ENCODE measurements at places on chromosomes 12 and 14.

- DNase-seq, result no peak
Observed at GRCh38 chr12:2291182-2291832, 238.5 kb downstream of the CACNA1C start.

DNA sequence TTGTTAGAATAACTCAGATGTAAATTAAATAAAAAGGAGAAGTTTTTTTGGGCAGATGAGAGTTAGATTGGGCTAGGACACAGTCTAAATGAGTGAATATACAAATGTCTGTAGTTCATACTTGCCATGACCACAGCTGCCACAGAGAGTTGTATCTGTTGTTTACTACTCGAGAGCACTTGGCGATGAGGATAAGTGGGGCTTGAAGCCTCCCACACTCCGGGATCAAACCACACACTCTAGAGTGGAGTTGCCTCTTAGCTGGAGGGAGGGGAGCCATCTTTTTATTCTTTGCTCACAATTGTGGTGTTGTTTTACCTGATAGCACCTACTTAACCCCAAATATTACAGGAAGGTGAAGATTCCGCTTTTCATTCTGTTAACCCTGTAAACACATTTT is 27.5 kb downstream of the BEST3 start:
- no peak for DNase-seq

DNA sequence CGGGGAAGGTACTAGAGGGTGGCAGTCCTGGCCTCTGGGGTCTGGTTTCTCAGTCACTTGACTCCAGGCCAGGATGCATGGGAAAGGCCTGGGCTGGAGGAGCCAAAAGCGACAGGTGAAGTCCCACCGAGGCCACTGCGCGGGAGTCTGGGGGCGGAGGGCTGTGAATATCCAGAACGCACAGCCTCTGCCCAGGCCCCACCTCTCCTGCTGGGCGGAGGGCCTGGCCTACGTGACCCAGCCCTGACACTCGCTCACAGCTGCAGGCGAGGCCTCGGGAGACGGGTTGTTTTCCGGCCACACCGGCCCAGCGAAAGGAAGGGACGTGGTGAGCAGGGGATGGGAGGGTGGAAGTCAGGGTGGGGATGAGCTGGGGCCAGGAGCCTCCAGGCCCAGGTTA is 91.2 kb downstream of the RFLNA start:
- DNase-seq, result no peak

DNA sequence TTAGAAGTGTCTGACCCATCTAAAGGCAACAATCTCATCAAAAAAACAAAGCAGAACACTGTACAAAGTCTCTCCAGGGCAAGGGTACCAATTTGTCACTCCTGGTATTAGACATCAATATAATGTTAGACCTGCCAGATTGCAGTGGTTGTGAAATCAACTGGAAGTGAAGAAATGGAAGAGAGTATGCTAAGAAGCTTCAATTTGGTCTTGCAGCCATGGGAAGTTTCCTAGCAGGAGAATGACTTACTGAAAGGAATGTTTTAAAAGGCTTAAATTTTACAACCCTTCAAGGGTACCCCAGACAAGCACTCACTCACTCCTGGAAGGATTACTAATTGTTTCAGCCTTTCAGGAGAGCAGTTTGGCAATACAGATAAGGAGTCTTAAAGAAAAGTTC is 18.9 kb downstream of the LLPH start:
- no peak for DNase-seq

DNA sequence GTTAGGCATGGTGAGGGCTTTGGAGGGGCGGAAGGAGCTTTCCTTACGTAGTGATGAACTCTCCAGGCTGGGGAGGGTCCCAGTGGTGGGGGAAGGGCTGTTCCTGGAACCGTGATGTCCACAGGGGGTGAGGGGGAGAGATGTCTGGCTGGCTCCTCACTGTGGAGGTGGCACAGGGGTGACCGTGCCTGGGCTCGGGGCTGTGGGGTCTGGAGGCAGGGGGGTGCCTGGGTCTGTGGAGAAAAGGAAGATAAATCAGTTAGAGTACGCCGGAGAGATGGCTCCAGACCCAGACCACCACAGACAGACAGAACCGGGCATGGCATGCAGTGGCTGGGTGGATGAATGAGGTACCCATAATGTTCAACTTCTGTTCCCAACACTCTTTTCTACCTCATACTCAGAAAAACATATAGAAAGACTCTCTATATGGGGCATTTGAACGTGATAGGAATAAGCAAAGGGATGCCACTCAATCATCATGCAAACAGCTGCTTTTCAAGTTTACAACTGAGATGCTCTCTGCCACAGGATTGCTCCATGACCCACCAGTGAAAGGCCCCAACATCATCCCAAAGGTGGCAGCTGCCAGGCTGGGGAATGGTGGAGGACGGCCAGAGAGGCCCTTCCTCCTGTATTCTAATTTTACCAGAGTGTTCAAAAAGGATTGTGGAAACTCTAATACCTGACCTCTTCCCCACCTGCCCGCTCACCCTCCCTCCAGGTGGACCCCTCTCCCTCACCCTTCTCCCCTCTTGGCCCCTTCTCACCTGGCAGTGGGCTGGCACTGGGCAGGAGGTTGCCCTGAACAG is 5.6 kb downstream of the MYL6 start:
- DNase-seq, result no peak

DNA sequence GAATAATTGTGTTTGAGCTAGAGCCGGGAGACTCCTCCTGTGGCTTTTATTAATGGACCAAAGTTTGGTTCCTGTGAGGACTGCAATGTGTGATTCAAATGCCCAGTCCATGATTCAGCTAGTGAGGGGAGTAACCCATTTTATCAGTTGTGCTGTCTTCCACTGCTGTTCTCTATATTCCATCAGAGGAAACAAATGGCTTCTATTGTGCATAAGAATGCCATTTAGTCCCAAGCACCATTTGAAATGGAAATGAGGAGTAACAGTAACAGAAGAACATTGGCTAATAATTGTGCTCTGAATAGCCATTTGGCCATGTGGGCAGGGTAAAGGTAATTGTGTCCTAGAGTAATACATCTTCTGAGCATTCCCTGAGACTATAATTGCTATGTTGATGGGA is 642.7 kb downstream of the DIO2 start:
- DNase-seq, result no peak

- no peak for DNase-seq
Observed at GRCh38 chr12:60279221-60279620, 683.4 kb downstream of the SLC16A7 start.

DNA sequence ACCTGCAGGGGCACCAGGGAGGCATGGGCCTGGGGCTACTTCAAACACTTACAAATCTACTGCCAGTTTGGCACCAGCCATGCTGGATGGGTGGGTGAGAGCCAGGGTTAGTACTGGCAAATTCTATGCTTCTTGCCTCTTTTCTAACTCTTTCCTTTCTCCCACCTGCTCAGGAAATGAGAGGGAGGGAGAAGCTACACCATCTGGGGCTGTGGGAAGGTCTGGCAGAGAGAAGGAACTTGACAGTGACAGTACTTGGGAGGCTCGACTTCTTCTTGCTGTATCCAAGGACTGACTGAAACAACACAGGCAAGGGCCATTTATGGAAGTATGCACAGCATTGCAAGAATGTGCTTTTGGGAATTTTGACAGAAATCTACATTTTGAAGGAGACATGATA is 149.6 kb upstream of the DYRK2 start:
- DNase-seq, result no peak

DNA sequence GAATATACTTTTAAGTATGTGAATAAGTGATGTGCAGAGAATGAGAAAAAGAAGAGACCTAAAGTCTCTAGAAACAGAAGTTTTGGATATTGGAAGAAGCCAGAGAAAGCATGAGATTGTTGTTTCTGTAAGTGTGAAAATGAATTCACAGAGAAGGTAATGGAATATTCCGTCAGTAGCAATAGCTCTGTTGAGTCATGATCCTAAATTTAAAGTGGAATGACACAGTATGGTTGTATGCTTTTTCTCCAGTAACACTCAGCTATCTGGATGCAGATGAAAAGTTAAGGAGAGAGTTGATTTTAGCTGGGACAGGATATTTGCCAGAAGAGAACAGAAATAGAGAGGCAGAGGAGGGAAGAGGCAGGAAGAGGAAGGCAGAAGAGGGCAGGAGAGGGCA is 1166.3 kb downstream of the GALC start:
- no peak for DNase-seq

DNA sequence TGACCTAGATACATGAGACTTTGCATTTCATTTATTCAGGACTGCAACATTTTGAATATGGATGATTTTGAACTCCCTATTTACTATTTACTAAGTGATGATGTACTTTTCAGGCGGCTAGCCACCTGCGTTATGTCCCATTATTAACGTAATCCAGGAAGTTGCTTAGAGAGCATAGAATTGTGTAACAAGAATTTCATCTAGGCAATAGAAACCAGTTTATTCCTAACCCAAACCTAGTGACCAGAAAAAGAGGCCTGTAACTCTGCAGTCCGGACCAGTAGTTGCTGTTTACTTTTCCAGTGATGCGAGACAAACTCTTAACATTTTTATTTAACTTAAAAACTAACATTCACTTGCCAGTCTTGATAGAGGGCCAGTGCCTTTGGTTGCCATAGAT is 12.3 kb downstream of the NUDT4 start:
- DNase-seq, result no peak

DNA sequence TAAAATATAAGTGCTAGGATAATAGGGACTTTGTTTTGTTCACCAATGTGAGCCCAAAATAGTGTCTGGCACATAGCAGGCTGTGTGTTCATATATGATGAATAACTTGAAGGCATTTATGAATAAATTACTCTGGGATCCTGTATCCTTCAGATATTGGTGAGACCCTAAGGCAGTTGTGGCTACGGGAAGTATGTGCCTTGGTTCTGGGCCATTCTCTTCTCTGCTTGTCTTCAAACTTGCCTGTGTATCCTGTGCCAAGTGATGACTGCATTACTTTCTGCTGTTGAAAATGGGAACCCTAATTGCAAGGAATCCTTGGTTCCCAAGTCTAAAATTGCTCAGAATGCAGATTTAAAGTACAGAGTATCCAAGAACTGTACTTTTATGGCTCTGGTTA is 67.6 kb upstream of the KTN1 start:
- no peak for DNase-seq

DNA sequence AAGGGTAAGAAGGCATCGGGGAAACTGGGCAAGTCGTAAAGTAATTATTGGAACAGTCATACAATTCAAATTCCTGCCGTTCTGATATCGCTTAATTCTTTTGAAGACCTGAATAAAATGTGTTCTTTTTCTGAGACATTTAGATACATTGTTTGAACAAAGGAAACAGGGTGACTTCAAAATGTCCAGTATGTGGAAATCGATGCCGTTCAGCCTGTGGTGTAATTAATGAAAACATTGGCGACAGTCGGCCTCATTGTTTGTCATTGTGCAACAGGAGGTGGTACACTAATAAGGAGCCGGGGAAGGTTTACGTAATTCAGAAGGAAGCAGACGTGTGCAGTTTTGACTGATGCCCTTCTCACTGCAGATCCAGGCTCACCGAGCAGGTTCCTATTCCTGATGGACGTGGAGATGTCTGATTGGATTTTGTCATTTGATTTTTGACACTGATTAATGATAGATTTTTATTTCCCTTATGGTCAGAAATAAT is 92.7 kb downstream of the BORCS5 start:
- no peak for DNase-seq

DNA sequence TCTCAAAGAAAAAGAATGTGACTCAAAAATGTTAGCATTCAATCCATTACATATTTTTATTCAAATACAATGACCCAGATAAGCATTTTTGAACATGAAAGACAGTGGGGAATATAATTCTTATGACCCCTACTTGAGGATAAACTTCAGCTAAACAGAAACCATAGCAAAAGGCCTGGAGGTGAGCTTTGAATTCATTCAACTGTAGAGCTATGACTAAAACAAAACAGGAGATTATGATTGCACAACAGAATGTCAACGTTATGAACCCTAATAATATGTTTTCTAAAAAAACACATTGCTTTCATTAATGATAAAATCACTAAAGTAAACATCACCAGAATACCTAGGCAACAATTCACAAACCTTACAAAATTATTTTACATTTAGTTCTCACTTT is 27.8 kb downstream of the EFCAB11 start:
- no peak for DNase-seq

DNA sequence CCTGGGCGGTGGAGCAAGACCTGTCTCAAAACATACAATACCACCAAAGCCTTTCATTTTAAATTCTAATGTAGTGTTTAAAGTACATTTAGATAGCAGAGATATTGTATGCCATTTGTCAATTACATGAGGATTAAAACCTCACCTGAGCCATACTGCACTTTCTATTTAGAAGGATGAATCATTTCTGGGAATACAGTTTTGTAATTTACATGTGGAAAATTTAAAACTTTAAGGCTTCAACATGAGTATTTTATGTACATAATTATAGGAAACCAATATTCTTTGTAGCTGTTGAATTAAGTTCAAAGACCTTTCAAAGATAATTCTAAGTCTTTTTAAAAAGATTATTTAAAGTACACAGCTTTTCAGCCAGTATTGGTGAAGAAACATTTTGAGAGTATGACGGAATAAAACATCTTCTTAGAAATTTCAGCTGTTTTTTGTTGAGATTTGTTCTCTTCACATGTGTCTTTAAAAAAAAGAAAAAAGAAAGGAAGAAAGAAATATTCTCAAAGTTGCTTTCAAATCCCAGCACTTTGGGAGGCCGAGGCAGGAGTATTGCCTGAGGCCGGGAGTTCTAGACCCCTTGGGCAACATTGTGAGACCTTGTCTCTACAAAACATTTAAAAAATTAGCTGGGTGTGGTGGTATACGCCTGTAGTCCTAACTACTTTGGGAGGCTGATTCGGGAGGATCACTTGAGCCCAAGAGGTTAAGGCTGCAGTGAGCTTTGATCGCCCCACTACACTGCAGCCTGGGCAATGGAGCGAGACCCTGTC is 34.5 kb upstream of the CCT2 start:
- no peak for DNase-seq

DNA sequence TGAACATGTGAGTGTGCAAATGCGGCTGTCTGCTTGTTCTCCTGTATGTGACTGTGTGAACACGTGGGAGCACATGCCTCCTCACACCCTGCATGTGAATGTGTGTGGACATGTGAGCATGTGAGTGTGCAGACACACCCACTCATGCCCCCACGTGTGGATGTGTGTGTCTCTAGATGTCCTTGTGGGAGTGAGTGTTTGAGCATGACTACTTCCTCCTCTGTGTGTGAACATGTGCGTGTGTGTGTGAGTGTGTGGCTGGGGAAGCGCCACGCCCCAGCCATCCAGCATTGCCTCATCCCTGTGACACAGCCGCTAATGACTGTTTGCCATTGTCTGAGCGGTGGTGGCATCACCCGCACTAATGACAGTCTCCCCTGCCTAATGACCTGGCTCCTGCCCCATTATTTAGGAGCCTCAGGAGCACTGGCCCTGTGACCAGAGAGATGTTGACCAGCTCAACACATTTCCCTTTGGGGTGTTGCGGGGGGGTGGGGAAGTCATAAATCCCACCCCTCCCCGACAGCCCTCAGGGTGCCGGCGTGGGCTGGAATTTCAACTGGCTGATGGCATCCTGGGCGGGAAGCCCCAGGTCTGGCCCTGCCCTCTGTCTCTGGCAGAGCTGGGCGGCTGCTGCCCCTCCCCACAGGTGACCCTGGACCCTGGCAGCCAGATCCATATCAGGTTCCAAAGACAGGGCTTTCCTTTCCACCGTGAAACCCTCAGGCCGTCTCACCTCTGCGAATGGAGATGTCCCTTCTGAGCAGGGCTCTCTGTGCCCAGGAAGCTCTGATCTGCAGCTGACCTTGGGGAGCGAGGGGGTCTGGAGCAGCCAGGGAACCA is 11.5 kb upstream of the KRT80 start:
- no peak for DNase-seq

All from NK-92 treated with Interleukin-12 subunit alpha and Interleukin-12 subunit beta, amount 100 ng/mL, for 24 hours (cell line).